GM13977 (cell line): ENCODE measurements at places on chromosomes 3 and 15.

DNA sequence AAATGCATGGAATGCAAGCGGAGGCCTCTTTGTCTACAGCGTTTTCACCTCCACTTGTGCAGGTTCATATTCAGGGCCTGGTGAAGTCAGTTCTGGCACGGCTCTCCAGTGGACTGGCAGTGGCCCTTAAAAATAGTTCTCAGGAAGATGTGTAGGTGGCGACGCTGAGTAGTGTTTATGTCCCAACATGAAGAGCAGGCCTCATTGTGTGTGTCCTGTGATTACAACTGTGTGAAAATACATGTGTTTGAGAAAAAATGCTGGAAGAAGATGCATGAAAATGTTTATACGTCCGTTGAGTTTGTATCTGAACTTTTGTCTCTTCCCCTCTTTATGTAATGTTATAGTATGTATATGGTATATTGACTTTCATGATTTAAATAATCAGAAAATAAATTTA, 7.2 kb downstream of the LIPC start:
- peak; percentile 64 for DNase-seq

DNA sequence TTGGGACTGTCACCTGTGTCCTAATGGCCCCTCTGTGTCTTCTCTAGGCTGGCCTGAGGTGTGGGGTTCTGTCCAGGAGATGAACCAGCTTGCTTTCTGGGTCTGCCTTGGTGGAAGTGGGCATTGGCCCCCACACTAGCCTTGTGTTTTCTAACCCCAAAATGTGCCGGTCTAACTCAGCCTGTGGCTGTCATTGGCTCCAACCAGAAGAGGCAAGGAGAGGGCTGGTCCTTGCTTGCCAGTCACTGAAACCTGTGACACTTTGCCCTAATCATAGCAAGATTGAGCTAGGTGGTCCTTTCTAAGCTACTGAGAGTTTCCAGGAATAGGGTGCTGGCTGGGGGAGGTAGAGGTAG, 2.2 kb downstream of the C15orf39 start:
- DNase-seq: peak; percentile 35

DNA sequence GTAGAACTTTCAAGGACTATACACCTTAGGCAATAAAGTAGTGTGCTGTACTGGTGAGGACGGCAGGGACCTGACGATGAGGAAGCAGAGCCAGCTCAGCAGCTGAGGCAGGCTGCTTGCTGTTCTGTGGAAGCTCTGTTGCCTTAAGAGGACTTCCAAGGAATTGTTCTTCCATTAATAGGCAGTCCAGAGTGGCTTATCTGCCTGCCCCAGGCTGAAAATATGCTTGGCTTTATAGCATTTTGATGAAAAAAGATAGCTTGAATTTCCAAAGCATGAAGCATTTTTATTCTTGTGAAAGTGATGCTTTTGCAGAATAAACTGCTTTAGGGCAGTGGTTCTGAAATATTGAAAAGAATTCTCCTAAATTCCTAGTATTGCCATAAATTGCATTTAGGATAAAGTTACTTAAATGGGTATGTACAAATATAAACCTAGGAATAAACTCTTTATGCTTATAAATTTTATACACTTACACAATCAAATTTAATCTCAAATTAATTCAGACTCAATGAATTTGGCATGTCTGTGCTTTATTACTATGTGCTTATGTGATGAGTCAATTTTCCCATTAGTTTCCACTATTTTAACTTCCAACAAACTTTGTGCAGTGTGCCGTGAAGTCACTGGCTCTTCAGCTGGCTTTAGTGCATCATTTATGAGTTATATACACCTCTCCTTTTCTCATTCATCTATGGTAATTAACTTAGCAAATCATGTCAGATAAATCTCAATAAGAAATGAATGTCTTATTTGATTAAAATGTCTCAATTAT, 231.0 kb upstream of the RASGRP1 start:
- no peak for DNase-seq

GRCh38 chr15:95086531-95087252, 855.3 kb downstream of the MCTP2 start:
- DNase-seq: no peak

GRCh38 chr3:125150525-125151441, 61.8 kb downstream of the SLC12A8 start:
- DNase-seq: peak; percentile 62

- DNase-seq: no peak
These were observed 35.3 kb downstream of the FOXL2 start for GRCh38 chr3:138911621-138912020.

- no peak for DNase-seq
These were observed 285.3 kb downstream of the SV2B start for GRCh38 chr15:91385311-91385710.

- DNase-seq: no peak
These were observed 77.1 kb downstream of the SEMA6D start for GRCh38 chr15:47794252-47794914.

- no peak for DNase-seq
These were observed 227.6 kb downstream of the NECTIN3 start for GRCh38 chr3:111299192-111299615.

DNA sequence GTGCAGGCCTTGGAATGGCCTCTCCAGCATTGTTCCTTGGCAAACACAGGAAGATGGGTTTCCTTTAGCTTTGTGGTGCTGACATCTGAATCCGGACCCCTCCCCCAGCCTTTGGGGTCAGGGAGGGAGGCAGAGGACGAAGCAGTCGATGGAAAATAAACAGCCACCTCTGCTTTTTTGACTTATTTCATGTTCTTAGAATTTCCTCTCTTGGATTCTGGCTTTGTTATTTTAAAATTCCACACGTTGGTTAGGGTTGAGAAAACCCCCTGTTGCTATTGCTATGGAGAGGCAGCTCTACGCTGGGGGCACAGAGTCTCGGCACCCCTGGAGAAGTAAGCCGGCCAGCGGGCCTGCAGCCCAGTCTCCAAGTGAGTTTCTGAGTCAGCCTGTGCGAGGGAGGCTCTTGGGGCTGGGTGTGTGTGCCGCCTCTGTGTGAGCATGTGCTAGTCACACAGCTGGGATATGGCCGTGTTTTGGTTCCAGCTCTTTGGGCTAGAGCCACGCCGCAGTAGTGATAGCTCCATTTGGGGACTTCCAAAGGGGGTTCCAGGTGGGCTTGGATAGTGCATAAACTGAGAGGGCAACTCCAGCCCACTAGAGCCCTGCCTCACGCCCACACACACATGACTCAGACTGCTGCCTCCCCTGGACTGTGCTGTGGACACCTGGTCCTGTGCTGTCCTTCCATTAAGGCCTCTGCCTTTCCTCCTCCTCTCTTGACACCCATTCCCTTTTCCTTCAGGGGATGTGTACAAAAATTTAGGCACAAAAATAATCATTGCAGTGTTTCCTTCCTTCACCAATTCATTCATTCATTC, 58.8 kb downstream of the AMOTL2 start:
- DNase-seq: no peak

DNA sequence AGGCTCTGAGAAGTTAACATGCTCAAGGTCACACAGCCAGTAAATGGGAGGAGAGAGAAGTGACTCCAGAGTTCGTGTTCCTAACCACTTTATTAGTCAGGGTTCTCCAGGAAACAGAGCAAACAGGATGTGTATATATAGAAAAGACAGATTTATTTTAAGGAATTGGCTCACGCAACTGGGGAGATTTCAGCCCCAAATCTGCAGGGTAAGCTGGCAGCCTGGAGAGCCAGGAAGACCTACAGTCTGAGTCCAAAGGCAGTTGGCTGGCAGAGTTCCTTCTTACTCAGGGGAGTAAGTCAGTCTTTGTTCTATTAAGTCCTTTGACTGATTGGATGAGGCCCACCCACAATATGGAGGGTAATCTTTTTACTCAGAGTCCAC, 118.2 kb upstream of the PROK2 start:
- DNase-seq: no peak

DNA sequence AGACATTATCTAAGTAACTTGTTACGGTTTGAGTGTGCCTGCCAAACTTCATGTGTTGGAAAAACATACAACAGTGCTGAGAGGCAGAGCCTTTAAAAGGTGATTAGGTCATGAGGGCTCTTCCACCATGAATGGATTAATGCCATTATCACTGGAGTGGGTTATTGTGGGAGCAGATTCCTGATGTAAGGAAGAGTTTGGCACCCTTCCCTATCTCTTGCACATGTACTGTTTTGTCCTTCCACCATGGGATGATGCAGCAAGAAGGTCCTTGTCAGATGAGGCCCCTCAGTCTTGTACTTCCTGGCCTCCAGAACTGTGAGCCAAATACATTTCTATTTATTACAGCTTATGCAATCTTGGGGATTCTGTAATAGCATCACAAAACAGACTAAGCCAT, 413.9 kb downstream of the EPHA3 start:
- DNase-seq: no peak

- no peak for DNase-seq
These were observed 1050.2 kb downstream of the AGBL1 start for GRCh38 chr15:87129916-87130315.

- DNase-seq: no peak
These were observed 28.6 kb downstream of the AP3S2 start for GRCh38 chr15:89864958-89865739.

GRCh38 chr3:123660900-123661299, 76.0 kb upstream of the HACD2 start:
- no peak for DNase-seq

DNA sequence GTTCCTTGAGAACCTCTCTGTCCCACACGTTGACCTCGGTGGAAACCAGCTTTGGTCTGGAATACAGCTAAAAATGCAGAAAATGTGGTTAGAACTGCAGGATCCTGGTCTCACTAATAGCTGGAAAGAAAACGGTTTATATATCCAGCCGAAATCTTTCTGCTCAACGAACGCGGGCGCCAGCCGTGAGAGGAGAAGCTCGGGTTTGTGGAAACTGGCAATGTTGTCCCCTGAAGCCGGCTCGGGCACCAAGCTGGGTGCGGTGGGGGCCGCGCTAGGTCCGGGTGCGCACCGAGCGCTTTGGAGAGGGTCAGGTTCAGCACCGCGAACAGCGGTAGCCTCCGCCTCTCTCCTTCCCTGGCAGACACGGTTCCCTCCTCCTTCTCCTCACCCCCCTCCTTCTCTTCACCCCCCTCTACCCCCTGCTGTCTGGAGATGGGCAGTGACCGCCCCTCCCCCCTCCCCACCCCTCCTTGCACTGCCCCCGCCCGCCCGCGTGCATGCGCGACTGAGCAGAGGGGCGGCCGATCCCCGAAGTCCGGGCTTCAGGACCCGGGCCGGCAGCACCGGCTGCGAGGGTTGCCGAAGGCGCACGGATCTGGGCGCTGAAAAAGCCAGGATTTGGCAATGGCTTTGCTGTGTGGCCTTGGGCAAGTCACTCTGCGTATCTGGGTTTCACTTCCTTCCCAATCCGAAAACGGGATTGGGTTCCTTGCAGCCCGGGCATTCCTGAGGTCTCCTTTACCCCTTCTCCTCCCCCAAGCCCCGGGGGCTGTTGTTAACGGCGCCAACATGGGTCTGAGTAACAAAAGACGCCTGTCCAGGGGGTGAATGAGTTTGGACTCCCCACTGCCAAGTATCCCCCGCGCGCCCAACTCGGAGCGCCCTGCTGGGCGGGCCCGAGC, at the start of gene SKOR1:
Gene SKOR1 (plus strand): TSS at position 534 of the 905 bp plus-strand sequence. CDS start 94 bp downstream, at position 628.
- peak; percentile 73 for DNase-seq

- DNase-seq: no peak
These were observed 29.7 kb downstream of the DNASE1L3 start for GRCh38 chr3:58180940-58181587.

DNA sequence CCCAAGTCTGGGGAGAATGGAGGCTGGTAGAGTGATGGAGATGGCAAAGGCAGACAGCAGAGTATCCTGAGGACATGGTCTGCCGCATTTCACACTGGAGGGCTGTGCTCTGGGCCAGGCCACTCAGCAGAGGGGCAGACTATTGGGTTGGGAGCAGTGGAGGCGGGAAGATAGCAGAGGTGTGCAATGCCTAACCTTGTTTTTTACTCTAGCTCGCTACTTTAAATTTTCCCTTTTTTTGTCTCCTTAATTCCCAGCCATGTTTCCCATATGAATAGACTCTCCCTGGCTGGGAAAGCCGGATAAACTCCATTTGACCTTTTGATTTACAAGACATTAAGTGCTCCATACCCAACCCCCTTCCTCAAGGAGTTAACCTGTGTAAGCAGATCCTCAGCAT, 33.5 kb upstream of the ST6GAL1 start:
- DNase-seq: no peak

DNA sequence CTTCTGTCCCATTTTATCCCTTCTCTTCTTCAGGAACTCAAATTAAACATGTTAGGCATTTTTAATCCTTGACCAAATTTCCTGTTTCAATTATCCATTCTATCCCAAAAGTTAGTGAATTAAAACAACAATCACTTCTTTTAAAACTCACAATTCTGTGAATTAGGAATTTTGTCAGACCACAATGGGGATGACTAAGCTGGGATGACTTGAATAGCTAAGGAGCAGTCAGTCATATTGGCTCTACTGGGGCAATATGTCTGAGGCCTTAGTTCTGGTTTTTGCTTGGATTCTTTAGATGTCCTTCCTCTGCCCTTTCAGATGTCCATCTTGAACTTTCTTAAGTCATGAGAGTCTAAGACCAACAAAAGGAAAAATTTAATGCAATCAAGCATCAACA, 178.2 kb upstream of the TGFBR2 start:
- DNase-seq: no peak

DNA sequence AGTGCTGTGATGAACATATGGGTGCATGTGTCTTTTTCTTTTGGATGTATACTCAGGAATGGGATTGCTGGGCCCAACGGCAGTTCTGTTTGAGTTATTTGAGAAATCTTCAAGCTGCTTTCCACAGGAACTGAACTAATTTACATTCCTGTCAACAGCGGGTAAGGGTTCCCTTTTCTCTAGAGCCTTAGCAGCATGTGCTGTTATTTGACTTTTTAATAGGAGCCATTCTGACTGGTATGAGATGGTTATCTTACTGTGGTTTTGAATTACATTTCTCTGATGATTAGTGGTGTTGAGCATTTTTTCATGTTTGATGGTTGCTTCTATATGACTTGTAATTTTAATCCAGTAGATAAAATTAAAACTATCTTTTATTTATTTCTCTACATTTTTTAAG, 1168.6 kb upstream of the ALCAM start:
- no peak for DNase-seq

- DNase-seq: no peak
These were observed 3.6 kb downstream of the CLEC3B start for GRCh38 chr3:45029661-45030060.

GRCh38 chr3:184567946-184568559, 6.5 kb downstream of the EPHB3 start:
- no peak for DNase-seq

DNA sequence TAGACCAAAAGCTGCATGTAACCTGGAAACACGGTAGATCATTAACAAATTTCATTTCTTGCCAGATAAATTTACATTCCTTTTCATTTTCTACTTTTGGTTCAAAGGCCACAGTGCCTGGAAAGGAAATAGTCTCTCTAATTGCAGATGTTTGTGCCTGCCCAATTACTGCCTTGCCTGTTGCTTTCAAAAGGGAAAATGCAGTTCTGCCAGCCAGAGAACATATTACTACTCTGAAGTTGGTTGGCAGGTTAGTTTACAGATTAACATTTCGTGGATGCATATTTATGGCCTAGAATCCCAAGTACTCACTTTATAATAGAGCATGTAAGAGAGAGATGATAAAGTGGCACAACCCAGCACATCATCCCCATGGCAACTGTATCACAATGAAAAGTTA, 124.3 kb upstream of the LRRC3B start:
- no peak for DNase-seq

GRCh38 chr3:99871231-99872045, 53.8 kb downstream of the CMSS1 start:
- DNase-seq: no peak

GRCh38 chr3:71972031-71972430, 187.1 kb upstream of the PROK2 start:
- no peak for DNase-seq

- DNase-seq: no peak
These were observed 57.8 kb downstream of the CDC25A start for GRCh38 chr3:48130321-48130904.
